Stimulated activated effector memory CD8-positive, alpha-beta T cell treated with anti-CD3 and anti-CD28 coated beads, Interleukin-12 subunit alpha, Interleukin-12 subunit beta, amount 100 ng/mL, for 72 hours (primary cell): ENCODE measurements at places on chromosomes 16 and 17.
A peak's percentile ranks its signal among the peaks of the same experiment; 100 is the strongest.

- peak; percentile 36 for DNase-seq
Observed at GRCh38 chr17:74524653-74525464, 6.4 kb downstream of the CD300LB start.

GRCh38 chr17:31580706-31581490, 189.4 kb downstream of the RAB11FIP4 start:
- DNase-seq = no peak

DNA sequence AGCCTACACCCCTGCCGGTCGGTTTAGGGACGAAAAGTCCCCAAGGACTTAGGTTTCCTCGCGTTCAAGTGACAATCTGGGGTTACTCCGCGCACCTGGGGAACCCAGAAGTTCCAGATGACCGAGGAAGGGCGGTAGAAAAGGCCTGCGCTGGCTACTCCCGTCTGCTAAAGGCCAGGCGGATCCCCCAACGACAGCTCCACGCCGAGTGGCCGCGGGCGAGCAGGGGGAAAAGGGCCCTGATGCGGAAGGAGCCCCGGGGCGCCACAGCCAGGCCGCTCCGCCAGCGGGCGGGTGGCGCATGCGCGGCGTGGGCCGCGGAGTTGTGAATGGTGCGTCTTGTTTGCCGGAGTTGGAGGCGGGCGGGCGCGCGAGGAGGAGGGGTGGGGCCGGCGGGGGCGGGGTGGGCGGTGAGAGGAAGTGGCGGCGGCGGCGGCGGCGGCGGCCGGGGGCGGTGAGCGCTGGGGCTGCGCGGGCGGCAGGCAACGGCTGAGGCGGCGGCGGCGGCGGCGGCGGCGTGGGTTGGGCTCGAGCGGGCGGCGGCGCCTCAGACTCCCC, at the start of gene CBFB:
Gene CBFB (plus strand): TSS at position 454 of the 558 bp plus-strand sequence. CDS start 259 bp downstream, outside the sequence.
- peak; percentile 97 for DNase-seq

DNA sequence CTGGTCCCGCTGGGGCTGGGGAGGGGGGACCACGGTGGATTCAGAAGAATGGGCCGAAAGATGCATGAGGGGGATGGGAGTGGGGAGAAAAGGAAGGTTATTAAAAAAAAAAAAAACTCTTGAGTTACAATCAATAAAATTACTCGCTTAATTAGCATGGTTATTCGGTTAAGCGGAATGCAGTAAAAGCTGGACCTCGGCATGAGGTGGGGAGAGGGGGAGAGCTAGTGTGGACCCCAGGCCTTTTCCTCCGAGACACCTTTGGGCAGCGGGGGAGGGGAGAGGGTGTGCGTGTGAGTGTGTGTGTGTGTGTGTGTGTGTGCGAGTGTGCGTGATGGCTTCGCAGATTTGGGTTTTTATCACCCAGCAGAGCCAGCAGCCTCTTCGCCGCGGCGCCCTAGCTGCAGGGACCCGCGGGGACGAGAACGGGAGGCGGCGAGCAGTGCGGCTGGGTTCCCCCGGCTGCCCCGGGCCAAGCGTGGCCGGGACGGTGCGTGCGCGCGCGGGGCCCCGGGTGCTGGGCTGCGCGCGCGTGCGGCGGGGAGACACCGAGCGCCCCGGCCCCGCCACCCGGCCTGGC, 3.7 kb downstream of the BAHCC1 start:
- no peak for DNase-seq

DNA sequence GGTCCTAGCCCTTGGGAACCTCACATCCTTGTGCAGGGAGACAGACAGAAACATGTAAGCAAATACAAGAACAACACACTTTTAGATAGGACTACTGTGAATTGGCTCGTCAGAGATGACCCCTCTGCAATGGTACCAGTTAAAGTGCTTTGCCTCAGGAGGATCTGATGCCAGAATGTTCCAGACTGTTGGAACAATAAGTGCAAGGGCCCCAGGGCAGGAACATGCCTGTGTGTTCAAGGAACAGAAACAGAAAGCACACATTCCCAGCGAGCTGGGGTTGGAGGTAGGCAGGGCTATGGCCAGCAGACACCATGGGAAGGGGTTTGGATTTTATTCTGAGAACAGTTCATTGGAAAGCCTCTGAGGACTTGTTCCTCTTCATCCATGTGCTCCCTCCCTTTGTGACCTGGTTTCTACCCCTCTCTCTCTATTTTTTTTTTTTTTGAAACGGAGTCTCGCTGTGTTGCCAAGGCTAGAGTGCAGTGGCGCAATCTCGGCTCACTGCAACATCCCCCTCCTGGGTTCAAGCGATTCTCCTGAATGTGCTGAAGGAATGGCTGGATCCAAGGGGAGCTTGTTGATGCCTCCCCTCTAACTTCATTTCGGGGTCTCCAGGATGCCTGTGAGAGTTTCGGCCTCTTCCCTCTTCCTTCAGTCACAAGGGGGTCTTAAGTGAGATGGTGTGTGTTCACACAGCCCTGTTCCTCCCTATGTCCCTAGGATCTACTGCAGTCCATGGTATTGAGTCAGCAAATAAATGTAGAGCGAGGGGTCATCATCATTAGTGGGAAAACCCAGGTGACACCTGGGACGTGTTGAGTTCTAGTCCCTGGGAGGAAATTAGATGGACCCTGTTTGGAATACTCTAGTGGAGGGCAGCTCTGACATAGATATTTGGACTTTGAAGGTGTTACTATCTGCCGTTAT, 6.4 kb downstream of the STAT5A start:
- DNase-seq = no peak

- no peak for DNase-seq
Observed at GRCh38 chr16:10067406-10067805, 114.8 kb downstream of the GRIN2A start.

DNA sequence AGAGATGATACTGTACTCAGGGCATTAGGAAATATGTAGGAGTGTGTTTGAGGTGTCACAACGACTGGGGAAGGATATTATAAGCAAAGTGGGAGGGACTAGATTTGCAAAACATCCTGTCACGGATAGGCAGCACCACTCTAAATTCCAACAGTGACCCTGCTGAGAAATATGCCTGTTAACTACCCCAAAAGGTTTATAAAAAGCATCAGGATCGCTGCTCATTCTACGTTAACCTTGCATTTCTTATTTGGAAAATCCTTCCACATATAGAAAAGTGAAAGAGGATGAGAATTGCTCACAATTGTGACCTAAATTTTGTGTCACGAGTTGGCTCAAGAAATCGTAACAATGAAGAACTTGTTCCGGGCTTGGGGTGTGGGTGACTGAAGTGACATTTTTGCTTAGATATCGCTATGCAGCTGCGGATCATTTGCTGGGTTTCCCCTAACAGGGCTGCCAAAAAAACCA, 51.6 kb downstream of the N4BP1 start:
- no peak for DNase-seq

DNA sequence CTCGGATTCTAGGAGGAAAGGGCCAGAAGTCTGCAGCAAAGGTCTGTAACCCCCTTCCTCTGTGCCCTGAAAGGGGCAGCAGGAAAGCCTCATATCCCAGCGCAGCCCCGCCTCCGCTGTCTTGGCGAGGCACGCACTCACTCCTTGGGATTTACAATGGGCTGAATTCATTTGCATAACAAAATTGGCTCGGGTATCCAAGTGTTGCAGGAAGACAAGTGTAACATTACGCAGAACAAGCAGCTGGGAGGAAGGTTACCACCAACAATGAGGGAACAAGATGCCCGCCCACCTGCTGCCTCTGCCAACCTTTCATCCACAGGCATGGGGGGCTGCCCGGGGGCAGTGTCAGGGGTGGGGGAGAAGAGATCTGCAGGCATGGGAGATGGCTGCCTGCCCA, 130.4 kb downstream of the MRM1 start:
- no peak for DNase-seq

GRCh38 chr17:77695386-77695785, 263.1 kb upstream of the TNRC6C start:
- DNase-seq = no peak

GRCh38 chr17:81388612-81389367, 6.5 kb upstream of the BAHCC1 start:
- no peak for DNase-seq

DNA sequence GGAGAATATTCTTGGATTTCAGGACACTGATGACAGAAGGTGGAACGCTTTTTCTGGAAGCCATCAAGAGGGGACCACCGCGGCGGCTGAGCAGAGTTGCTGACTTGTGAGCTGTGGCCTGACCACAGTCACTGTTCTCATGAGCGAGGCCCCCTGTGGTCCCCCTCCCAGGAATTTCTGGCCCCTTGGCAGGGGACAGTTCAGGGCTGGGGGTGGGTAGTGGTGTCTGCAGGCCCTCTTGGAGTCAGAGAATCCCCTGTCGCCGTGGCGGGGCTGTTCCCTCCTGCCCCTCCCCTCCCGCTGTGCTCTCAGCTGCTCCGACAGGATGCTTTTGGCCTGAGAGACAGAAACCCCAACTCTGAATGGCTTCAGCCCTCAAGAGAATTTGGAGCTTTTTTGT, 292.0 kb downstream of the SEC14L1 start:
- no peak for DNase-seq

DNA sequence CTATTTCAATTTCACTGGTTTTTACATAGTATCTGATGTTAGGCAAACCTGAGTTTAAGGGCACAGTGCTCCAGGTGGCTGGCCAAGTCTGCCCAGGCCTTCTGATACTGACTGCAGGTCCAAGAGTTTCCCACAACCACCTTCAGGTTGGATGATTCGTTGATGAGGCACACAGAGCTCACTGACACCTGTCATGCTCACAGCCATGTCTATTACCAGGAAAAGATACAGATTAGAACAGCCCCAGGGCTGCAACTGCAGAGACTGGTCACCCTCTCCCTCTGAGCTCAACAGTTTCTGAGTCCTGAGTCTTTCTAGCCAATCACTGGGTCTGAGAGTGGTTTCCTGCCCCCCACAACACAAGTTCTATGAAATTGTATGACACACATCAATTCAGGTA, 37.2 kb downstream of the MEAK7 start:
- no peak for DNase-seq

- DNase-seq = no peak
Observed at GRCh38 chr16:2385190-2385836, 43.9 kb upstream of the CCNF start.

GRCh38 chr16:72928090-72928981, 119.6 kb downstream of the ZFHX3 start:
- DNase-seq = no peak

DNA sequence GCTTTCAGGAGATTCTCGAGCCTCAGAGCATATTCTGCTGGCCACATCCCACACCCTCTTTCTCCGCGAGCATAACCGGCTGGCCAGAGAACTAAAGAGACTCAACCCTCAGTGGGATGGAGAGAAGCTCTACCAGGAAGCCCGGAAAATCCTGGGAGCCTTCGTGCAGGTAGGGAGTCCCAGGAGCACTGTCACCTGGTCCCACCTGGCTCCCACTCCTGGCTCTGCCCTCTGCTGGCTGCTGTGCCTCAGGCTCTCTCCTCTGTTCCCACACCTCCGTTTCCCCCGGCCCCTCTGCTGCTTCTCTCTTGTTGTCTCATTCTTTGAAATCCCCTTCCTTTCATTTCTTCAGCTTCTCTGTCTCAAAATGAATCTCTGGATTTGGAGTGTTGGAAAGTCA, 16.4 kb downstream of the LPO start:
- no peak for DNase-seq

GRCh38 chr17:6435968-6436367, 1.0 kb upstream of the AIPL1 start:
- peak; percentile 31 for DNase-seq

- DNase-seq = no peak
Observed at GRCh38 chr17:47969930-47970724, 786 bp upstream of the CDK5RAP3 start.

DNA sequence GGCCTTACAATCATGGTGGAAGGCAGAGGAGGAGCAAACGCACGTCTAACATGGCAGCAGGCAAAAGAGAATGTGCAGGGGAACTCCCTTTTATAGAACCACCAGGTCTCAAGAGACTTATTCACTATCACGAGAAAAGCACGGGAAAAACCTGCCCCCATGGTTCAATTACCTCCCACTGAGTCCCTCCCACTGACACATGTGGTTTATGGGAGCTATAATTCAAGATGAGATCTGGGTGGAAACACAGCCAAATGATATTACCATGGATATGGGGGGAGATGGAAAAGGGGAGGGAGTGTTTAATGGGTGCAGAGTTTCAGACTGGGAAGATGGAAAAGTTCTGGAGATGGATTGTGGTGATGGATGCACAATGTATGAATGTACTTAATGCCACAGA, 23.0 kb downstream of the TEKT5 start:
- no peak for DNase-seq

GRCh38 chr17:50891577-50891989, 25.4 kb upstream of the TOB1 start:
- DNase-seq = no peak

- no peak for DNase-seq
Observed at GRCh38 chr17:1022278-1023024, 25.5 kb downstream of the TIMM22 start.

DNA sequence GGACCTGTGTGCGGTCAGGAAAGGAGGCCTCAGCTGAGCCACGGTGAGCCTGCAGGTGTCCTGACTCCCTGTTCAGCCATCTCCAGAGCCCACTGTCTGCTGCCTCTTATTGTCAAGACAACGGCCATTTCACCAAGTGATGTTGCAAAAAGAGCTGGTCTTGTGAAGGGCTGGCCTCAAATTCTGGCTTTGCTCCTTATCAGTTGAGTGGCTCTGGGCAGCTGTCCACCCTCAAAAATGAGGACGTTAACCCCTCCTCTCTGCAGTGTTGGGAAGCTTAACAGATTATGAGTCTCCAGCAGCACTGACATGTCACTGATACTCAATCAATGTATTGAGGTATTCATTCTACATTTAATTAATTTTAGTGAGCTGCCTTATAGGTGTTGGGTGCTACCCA, 171.1 kb upstream of the TOX3 start:
- no peak for DNase-seq

GRCh38 chr17:62999736-63000135, 33.7 kb downstream of the TANC2 start:
- no peak for DNase-seq

DNA sequence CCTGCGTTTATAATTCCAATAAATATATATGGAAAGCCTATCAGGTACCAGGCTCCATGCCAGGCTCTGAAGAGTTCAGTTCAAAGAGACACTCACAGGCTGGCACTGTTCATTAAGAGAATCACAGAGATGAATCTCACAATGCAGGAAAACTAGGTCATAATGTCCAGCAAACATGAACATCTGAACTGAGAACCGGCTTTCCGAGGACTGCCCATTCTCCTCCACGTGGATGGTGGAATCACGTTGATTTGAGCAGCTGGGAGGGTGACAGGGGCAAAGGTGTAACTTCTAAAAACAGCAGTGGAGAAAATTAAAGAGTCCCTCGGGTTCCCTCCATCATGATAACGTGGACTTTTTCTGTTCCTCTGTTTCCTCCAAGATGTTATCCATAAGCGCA, 10.2 kb downstream of the GP2 start:
- DNase-seq = no peak

GRCh38 chr16:81483064-81483969, 38.7 kb downstream of the CMIP start:
- DNase-seq = no peak

DNA sequence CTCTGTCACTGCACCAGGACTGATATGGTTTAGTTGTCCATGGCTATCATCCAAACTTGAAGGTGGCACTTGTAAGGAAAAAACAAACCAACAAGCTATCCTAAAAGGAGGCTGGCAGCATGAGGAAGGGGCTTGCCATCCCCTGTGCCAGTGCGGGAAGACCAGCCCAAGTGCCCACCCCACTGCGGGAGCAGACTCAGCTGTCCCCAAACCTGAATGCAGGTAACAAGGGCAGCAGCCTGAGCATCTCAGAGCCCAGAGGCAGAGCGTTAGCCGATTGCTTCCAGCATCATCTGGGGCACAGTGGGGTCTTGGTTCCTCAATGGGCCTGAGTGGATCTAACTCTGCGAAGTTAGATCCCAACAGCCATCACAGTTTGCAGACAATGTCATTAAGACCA, 29.2 kb upstream of the C16orf78 start:
- no peak for DNase-seq
